Activated T-cell treated with anti-CD3 and anti-CD28 coated beads, Interleukin-2, amount 50 U/mL, for 72 hours (primary cell): ENCODE measurements at places on chromosomes 5 and 9. TPM values are rescaled to one million over a fixed set of nuclear protein-coding genes. Genes with fewer than 3 reads are reported as not detected.

Gene PCDHGA3
- not detected for total RNA-seq

Gene PTPRD
- 0.44 TPM for total RNA-seq

Gene ORM1
- not detected for total RNA-seq

Gene PCA3
- total RNA-seq = not detected

Gene GRIA1
- total RNA-seq = not detected

Gene DCTN4
- 61.5 TPM for total RNA-seq

Gene TRPM3
- not detected for total RNA-seq

Gene PDLIM7
- total RNA-seq = 93.9 TPM

Gene PCDHGB4
- total RNA-seq = not detected

Gene LURAP1L
- total RNA-seq = not detected

Gene IGFBPL1
- total RNA-seq = not detected

Gene FOXI1
- not detected for total RNA-seq

Gene NKD2
- 25.0 TPM for total RNA-seq

Gene CDX1
- total RNA-seq = not detected

Gene CDO1
- total RNA-seq = 0.42 TPM

Gene RGP1
- 32.5 TPM for total RNA-seq

Gene KCNV2
- total RNA-seq = not detected

Gene OTP
- not detected for total RNA-seq

Gene IL13
- 16.3 TPM for total RNA-seq
